ENCODE measurements at places on chromosomes 5 and 9. TPM values are rescaled to one million over a fixed set of nuclear protein-coding genes. Genes with fewer than 3 reads are reported as not detected.

Gene GRIA1
- total RNA-seq: 0.72 TPM

DNA sequence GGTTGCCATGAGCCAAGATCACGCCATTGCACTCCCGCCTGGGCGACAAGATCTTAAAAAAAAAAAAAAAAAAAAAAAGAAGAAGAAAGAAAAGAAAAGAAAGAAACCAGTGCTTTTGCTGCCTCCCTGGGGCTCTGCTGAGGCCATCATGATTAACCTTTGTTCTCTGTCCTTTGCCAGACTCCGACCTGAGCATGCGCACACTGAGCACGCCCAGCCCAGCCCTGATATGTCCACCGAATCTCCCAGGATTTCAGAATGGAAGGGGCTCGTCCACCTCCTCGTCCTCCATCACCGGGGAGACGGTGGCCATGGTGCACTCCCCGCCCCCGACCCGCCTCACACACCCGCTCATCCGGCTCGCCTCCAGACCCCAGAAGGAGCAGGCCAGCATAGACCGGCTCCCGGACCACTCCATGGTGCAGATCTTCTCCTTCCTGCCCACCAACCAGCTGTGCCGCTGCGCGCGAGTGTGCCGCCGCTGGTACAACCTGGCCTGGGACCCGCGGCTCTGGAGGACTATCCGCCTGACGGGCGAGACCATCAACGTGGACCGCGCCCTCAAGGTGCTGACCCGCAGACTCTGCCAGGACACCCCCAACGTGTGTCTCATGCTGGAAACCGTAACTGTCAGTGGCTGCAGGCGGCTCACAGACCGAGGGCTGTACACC lies 251.7 kb downstream of the MARCHF11 start:
- no peak for DNase-seq

DNA sequence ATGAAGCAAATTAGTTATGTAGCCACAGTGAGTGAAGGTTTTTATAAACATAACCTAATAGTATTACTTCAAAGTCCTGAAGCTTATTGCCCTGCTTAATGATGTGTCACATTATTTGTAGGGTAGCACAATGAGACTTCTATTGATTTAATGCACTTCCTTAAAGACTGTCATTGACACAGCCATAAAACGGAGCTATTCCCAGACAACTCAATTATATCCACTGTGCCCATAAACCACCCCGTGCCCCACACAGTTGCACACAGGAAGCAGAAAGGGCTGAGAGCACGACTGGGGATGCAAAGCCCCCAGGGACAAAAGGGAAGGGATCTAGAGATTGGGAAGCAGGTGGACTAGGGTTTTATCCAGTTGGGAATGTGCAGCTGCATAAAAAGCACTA lies 37.0 kb downstream of the TRIM32 start:
- DNase-seq: no peak

GRCh38 chr9:35163413-35163812 lies 1.6 kb downstream of the UNC13B start:
- no peak for DNase-seq

GRCh38 chr5:172319708-172320441 lies 36.3 kb upstream of the UBTD2 start:
- no peak for DNase-seq

- DNase-seq: no peak
These were observed 27.5 kb downstream of the PTGES2 start for GRCh38 chr9:128099932-128100491.

GRCh38 chr9:131500377-131500776 lies 2.3 kb upstream of the POMT1 start:
- no peak for DNase-seq

Gene PCDHB9
- 1.9 TPM for total RNA-seq

GRCh38 chr5:143641549-143642355 lies 170.2 kb upstream of the HMHB1 start:
- peak; percentile 21 for DNase-seq

Gene MEGF10
- total RNA-seq: 5.3 TPM

Gene MYOT
- total RNA-seq: not detected

DNA sequence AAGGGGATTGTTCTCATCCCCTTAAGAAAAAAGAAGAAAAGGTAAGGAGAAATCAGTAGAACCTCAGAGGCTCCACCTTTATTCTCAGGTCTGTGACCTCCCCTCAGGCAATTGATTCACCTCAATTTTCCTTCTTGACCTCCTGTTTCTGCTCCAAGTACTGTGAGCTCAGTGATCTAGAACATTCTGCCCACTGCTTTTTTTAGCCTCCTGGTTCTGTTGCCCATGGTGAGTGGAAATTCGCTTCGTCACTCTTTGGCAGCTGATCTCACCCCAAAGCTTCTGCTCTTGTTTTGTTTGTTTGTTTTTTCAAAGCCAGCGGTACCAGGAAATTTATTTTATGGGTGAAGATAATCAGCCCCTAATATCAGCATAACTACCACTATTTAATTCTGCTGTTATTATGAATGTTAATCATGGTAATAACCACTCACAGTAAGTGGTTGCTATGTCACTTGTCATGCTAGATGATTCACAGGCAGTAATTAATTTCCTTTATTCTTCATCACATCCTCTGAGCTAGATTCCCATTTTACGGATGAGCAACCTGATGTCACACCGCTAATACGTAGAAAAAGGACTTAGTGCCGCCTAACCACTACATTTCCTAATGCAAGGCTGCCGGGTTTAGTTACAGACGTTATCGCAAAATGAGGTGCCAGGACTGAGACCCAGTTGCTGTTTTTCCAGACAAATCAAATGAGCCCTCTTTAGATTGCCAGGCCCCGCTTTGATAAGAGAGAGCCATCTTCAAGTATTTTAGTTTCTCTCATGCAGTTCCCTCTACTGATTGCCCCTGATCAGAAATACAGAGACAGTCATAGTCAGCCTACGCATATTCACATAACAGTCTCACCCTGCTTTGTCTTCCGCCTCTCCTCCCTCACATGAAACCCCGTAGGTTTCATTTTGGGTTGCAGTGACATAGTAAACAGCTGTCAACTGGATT lies 78.2 kb downstream of the CYFIP2 start:
- no peak for DNase-seq

DNA sequence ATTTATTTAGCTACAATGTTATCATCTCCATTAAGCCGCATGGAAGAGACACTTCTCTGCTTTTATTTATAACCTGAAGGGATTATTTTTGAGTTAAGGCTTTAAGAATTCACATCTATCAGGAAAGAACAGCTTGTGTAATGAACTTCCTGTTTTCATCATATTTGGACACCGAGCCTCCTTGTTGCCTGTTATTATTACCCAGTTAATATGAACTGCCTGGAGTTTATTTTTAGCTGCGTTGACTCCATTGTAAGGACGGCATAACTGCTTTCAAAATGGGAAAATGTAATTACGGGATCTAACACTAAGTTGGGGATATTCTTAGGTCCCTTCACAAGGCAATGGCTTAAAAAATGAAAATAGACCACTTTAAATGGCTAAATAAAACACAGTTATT lies 89.0 kb upstream of the NR4A3 start:
- DNase-seq: no peak

DNA sequence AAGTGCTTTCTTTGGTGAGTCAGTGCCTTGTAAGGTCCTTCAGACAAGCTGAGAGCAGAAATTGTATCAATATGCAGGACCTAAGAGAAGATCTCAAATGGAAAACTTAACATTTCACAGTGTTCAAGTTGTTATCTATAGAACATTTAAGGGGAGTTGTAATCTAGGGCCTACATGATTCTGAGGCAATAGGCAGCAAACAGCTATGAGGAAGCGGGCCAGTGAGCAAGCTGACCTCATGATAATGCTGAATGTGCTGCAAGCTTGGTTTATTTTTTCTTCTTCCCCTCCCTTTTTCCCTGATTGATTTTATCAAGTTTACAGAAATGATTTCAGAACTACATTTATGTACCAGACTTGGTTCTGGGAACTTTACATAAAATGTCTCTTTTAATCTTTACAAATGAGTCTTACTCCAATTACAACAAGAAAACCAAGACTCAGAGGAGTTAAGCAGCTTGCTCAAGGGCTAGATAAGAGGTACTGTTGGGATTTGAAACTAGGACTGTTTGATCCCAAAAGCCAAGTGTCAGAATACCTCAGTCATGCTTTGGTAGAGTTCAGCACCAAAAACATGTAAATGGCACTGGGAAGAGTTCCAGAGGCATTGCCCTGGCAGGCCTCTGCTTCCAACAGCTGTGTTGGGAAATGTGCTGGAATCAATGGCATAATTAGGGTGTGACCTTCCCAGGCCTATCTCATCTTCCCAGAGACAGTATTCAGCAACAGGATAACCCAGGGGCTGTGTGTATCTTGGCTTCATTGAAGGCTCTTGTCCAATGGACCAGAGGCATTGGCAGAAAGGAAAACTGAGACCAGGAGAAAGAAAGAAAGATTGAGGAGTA lies 130.1 kb downstream of the LRRC70 start:
- DNase-seq: no peak

- no peak for DNase-seq
These were observed 207.1 kb downstream of the DCP2 start for GRCh38 chr5:113183694-113184093.

Gene CEP72
- 0.72 TPM for total RNA-seq

Gene CATSPER3
- not detected for total RNA-seq

DNA sequence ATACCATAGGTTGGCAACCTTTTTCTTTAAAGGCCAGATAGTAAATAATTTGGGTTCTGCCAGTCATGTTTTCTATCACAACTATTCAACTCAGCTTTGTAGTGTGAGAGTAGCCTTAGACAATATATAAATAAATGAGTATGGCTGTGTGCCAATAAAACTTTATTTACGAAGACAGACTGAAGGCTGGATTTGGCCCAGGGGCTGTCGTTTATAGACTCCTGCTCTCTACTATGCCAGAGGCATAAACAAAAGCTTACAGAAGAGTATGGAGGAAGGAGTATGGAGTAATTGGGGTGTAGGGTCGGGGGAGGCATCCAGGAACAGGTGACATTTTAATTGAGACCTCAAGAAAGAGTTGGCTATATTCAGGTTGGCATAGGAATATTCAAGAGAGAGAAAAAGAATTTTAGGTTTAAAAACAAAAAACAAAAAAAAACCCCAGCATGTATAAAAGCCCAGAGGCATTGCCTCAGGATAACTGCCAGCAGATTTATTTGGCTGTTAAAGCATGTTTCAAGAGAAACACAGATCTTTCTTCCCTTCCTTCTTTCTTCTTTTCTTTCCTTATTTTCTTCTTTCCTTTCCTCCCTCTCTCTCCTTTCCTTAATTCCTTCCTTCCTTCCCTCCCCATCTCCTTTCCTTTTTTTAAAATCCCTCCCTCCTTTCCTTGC lies 39.9 kb downstream of the SLIT3 start:
- DNase-seq: no peak

Gene CMBL
- total RNA-seq: 3.9 TPM

DNA sequence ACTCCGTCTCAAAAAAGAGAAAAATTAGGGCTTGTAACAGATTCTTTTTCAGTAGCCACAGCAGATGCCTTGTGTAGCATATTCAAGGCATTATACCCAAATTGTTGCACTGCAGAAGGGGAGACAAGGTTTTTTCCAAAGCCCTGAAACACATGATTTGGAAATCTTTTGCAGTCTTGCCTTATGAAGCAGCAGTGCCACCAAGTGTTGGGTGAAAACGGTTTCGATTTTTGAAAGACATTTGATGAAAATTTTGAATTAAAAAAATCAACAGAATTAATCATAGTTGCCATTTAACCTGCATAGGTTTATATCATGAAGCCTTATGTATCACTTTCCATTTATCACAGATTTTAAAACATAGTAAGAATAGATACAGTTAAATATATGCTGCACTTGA lies 479.5 kb downstream of the TAF11L14 start:
- peak; percentile 30 for DNase-seq

DNA sequence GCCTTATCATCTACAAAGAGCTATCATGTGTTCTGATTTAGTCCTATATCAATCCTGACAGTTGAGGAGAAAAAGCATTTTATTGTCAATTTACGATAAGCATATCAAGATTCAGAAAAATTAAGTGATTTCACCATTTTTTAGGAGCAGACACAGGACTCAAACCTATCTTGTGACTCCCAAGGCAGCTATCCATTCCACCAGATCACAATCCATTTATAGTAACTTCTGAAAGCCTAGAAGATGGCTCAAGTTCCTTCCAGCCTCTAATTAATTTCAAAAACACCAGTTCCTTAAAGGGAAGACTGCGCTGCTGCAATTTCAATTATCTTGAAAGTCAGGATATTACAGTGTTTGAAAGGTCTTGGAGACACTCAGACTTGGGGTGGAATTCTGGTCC lies 114.3 kb downstream of the EPB41L4A start:
- DNase-seq: no peak

GRCh38 chr9:1637401-1637800 lies 377.7 kb upstream of the SMARCA2 start:
- no peak for DNase-seq

Gene ADAMTS16
- total RNA-seq: 7.2 TPM

DNA sequence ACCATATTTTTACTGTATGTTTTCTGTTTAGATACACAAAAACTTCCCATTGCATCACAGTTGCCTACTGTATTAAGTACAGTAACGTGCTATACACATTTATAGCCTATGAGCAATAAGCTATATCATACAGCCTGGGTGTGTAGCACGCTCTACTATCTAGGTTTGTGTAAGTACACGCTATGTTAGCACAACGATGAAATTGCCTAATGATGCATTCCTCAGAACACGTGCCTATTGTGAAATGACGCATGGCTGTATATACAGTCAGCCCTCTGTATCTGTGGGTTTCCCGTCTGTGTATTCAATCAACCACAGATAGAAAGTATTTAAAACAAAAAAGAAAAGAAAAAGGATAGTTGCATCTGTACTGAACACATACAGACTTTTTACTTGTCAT lies 64.2 kb downstream of the SGCD start:
- DNase-seq: no peak

GRCh38 chr9:128304136-128304970 lies 17.9 kb downstream of the TRUB2 start:
- no peak for DNase-seq

Gene PCDHA10
- 2.6 TPM for total RNA-seq

- peak; percentile 55 for DNase-seq
These were observed 55.6 kb upstream of the COL5A1 start for GRCh38 chr9:134585746-134586706.

DNA sequence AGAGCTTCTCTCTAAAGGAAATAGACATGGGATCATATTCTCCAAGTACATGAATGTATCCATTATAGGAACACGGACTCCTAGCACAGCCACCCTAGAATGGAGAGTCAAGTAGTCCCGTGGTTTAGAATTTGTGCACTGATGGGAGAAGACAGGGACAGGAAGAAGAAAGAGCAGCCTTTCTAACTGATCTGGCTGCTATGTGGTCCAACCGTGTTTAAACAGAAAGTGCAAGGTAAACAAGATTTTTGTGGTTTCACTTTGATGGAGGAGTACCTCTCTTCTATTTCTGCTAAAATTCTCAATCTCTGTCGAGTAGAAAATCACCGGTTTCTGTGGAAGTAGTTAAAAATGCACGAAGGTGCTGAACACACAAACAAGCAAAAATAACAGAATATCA lies 171.3 kb downstream of the ST8SIA4 start:
- peak; percentile 5 for DNase-seq

- no peak for DNase-seq
These were observed 190.1 kb downstream of the ESM1 start for GRCh38 chr5:54795284-54795683.

Gene LRRC70
- total RNA-seq: 1.9 TPM

DNA sequence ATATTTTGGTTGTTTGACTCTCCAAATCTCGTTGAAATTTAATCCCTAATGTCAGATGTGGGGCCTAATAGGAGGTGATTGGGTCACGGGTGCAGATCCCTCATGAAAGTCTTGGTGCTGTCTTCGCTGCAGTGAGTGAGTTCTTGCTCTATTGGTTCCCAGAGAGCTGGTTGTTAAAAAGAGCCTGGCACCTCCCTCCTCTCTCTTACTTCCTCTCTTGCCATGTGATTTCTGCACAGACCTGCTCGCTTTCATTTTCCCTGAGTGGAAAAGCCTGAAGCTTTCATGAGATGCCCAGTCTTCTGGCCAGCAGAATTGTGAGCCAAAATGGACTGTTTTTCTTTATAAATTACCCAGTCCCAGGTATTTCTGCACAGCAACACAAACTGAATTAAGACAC lies 221.6 kb downstream of the MAT2B start:
- no peak for DNase-seq

All from umbilical cord (tissue), 2 donors.